ENCODE measurements at places on chromosomes 3 and 15.

DNA sequence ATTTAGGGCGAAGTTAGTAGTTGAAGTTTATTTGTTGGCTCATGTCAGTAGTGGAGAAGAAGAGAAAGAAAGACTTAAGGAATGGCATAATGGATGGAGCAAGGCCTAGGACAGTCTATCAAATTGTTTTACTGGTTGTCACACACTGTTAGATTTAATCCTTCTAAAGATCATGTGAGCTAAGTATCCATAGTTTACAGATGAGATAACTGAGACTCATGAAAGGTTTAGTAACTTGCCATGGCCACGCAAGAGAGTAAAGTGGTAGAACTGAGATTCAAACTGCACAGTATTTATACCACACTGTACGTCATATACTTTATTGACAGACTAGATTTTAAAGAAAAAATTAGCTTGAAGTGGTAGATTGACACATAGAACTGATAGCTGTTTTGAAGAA is 11.4 kb downstream of the SPRED1 start:
- no peak for DNase-seq

DNA sequence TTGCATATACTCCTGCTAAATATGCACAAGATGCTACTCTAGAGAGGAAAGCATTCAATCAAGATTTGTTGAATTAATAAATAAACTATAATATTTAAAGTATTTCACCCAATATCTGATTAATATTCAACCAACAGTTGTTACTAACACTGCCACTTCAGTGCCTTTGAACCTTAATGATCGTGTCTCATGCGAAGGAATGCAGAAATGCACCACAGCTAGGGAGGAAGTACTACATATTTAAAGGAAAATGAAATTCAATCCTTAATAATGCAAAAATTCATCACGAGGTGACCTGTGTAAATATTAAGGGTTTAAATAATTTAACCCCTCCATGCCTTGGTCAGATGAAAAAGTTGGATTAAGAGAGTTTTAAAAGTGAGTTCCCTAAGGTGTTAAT is 114.2 kb upstream of the DAZL start:
- DNase-seq: no peak

DNA sequence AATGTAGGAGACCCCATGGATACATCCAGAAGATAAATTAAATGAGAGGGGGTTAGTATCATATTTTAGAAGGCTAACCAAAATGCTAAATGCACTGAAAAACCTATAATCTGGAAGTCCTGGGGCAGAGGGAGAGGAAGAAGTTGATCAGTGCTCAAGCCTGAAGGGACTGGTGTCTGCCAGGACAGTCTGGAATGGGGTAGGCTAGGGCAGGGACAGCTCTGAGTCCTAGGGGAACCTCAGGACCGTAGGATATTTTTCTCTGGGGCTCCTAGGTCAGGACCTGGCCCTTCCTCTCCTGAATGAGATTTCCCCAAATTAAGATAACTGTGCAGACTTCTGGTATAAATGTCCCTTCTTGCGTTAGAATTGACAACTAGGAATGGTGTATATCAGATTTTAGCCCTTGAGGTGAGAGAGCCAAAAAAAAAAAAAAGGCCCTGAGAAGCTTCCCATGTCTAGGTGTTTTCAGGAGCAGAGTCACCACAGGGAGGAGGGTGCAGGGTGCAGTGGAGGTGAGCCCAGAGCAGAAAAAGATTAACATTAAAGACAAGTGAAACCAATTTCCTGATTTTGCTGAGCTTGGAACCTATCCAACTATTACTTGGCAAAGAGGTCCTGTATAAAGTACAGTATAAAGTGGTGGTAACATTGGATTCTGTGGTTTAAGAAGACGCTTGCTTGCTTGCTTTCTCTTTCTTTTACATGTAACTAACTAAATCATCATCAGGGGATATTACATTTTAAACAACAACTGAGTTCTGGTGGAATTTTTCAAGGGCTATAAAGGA is 63.5 kb downstream of the HACD2 start:
- DNase-seq: no peak

DNA sequence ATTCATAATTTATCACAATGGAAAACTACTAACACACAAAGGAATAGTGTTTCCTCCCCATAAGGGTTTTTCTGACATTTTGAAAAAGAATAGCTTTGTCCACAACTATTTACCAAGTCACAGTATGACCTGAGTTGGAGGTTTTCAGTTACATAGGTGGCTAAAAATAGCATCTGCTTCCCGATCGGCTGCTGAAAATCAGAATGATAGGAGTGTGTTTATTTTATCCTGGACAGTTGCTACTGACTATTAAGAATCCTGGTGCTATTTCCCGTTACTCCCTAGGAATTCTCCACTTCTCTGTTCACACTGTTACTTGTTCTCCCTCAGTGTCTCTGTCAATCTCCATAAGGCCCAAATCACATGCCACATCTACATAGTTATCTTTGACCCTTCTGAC is 353.9 kb upstream of the RARB start:
- no peak for DNase-seq

DNA sequence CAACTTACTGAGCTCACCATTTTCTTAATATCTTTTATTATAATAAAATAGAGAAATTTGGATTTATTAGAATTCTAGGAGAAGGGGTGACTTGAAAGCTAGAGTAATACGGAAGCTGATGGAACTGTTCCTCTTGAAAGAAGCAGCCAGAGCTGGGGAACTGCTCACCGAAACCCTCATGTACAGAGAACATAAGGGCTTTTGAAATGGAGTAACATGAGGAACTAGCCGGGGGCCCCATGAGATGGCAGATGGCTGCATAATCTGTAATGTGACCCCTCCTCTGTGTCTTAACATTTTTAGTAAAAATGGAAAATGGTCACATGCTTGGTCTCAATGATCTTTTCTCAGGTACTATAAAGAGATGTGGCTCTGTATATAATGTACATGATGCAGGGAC is 15.7 kb upstream of the DYNC1LI1 start:
- DNase-seq: no peak

GRCh38 chr3:151200586-151200985 is 2.4 kb downstream of the GPR171 start:
- DNase-seq: no peak

GRCh38 chr15:28147801-28148200 is 48.7 kb upstream of the OCA2 start:
- DNase-seq: no peak

DNA sequence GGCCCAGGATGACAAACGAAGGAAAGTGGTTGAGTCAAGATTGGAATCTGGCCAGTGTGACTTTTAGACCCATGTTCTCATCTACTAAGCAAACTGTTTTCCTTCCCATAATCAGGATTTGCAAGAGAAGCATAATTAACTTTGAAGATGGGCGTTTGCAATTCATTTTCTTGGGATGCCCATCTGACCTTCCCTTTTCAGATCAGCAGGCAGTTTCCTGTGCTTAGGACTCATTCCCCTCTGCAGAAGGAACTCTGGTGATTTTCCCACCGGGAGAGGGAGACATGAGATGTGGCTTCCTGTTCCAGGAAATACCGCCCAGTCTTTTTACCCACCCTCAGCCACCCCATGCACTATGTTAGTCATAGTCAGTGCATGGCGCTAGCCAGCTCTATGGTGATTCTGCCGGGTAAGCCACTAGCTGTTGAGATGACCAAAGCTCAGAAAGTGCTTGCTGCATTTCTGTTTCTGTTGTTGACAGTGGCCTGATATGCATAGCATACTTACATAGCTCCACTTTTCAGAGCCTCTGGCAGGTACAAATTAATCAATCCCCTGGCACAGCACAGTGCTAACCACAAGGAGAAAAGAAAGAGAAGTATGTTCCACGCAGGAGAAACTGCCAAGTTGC is 129.4 kb downstream of the VGLL4 start:
- no peak for DNase-seq

DNA sequence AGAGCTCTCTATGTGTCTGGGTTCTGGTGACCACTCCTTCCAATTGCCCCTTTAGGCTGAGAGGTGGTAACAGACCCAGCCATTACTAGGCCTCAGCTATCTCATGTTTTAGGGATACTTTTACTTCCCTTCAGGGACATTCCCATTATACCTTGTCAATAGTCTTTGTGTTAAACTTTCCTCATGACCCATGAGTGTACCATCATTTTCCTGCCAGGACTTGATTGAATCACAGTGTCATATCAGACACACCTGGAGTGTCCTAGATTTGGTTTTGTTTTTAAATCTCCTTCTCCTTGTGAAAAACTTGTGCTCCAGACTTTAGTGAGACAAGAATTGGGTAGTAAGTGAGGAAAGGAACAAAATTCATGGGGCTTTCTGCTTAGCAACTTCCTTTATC is 136.6 kb downstream of the KCNAB1 start:
- DNase-seq: no peak

DNA sequence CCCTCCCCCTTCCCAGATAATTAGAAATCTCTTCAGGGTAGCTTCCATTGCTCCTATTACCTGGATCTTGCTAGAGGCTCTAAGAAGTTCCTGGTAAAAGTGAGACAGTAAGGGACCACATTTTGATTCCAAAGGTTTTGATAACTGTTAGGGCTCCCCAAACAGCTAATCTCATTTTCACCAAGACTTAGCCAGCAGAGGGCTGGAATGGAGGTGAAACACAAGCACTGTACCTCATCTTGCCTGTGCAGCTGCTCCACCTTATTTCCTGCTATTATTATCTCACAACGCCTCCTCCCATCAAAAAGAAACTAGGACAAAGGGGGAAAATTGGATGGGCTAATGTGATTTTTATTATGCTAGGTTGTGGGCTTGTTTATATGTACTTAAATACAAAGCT is 7.3 kb downstream of the SETD5 start:
- DNase-seq: no peak

DNA sequence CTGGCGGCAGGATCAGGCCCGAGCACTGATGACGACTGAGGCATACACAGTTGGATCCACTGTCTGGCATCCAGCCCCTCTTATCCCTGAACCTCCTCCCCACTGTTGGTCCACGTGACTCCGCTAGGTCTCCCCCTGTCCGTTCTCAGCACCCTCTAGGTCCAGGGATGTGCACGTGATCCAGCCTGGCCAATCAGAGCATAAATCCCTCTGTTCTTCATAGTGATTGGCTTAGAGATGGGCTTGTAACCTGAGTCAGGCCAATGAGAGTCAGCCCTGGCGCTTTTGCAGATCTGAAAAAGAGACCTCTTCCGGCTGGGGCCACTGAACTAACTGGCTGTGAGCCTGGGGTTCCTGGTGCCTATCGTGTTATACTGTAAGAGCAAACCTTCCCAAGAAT is 20.5 kb upstream of the IQSEC1 start:
- DNase-seq: no peak

DNA sequence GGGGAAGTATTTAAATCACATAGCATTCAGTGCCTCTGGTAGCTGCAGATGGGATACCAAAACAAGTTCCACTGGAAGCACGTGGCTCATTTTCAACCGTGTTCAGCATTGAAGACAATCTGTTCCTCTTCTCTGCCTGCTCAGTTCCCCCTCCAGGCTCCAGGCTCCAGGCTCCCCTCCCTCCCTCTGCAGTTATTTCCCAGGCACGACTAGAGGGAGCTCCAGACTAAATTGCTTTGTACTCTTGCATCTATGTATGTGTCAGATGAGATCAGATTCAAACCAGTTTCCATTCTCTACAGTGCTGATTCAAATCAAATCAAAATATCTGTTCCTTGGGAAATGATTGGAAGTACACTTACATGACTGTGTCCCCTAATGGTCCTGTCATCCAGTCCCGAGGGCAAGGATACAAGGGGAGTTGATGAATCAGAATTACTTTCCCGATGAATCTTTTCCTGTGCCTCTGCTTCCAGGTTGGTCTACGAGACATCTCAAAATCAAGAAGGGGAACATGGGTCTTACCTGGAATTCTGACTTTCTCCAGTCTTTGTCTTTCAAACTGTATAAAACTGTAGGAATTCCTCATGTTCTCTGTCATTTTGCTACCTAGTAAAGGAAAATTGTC is 600.5 kb downstream of the EDEM1 start:
- DNase-seq: no peak

- no peak for DNase-seq
These were observed 63.5 kb downstream of the MLH1 start for GRCh38 chr3:37056826-37057225.

- no peak for DNase-seq
These were observed 2.3 kb upstream of the LMLN start for GRCh38 chr3:197957790-197958133.

- no peak for DNase-seq
These were observed 45.4 kb downstream of the EPHB1 start for GRCh38 chr3:134840459-134840858.

DNA sequence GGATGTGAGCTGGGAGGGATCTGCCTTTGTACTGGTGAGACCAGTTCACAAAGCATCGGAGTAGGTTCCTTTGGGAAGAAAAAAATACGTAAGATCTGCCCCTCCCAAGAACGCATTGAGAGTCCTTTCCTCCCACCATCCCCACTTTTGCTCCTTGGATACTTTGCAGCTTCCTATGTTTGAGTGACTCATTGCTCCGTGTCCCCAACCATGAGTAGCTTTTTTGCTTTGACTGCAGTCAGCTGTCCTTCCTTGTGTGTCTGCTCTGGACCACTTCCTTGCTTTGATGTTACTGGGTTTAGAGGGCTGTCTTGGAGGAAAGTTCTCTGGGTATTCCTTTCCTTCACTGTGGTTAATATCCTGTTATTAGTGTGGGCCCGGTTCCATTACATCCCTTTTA is 43.2 kb upstream of the PTPN23 start:
- DNase-seq: no peak

GRCh38 chr15:85743392-85744055 is 51.2 kb downstream of the KLHL25 start:
- DNase-seq: no peak

DNA sequence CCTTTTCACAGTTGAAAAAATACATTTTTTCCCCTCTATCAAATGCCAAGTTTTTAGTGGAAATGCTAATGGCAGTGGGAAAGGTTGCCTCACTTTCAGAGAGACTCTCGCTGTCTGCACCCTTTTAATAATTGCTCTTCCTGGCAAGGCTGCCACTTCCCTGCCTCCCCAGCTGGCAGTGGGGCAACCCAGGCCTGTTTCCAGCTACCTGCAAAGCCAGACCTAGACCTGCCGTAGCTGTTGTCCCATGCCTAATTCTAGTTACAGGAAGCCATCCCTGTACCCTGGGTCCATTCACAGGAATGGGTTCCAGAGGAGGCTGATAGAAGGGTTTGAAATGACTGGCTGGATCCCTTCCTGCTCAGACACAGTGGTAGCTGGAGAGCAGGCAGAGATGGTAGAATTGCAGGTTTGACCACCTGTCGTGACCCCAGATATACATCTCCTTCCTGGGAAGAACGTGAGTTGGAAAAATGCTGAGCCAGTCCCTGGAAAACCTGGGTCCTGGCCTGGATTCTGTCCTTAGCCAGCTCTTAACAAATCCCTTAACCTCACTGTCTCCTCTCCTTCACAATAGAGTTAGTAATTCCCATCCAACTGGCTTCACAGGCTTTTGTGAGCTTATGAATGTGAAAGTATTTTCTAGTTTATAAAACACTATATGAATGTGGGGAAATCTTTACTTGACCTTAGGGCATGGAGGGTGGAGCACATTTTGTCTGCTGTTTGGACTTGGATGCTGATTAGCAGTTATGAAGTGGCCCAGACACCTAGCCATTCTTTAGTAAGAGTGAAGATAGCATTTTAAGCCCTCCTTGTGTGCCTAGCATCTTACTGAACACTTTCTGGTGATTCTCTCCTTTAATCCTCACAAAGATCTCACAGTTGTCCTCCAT is 12.9 kb upstream of the ALPK3 start:
- DNase-seq: no peak

All from iPS DF 6.9 (cell line).